ENCODE measurements at places on chromosomes 6 and 20.

DNA sequence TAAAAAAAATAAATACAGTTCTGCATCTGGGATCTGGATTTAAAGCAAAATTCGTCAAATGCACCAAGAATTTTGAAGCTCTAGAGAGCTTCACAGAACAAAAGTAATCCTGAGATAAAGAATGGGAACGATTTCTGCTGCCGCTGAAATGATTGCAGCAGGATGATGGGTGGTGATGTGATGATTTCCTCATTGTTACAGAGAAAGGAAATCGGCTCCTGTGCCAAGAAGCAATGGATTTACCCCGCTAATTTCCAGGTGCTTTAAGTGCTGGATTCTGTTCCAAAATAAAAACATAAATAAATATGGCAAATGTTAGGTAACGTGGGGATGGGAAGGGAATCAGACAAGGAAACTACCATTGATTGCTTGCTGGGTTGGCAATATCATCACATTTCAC is 1067.9 kb upstream of the MAP3K7 start:
- no peak for DNase-seq

GRCh38 chr20:47818996-47819609 is 33.8 kb upstream of the SULF2 start:
- DNase-seq: no peak

- peak; percentile 61 for DNase-seq
Observed at GRCh38 chr6:39923394-39923793, 10.9 kb downstream of the MOCS1 start.

GRCh38 chr6:27076116-27076515 is 171.4 kb upstream of the PRSS16 start:
- no peak for DNase-seq

DNA sequence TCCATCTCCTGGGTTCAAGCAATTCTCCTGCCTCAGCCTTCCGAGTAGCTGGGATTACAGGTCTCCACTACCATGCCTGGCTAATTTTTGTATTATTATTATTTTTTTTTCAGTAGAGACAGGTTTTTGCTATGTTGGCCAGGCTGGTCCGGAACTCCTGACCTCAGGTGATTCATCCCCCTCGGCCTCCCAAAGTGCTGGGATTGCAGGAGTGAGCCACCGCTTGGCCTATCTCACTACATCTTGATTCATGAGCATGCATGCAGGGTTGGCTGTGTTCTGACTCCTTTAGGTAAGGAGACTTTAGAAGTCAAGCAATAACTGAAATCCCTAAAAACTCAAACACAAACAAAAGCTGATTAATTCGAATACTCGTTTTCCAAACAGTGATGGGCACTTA is 80.9 kb downstream of the GJA1 start:
- DNase-seq: no peak

DNA sequence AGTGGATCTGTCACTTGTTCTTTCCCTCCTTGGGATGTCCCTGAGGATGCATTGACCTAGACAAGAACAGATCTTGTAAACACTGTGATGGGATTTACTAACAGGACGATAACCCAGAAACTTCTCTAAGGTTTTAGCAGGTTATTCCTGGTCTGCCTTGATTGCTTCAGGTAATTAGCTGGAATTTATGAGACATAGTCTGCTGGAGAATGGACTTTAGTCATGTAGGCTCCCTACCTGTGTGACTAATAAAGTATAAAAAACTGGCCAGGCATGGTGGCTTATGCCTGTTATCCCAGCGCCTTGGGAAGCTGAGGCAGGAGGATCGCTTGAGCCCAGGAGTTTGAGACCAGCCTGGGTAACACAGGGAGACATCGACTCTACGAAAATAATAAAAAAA is 96.1 kb downstream of the PAK5 start:
- no peak for DNase-seq

- no peak for DNase-seq
Observed at GRCh38 chr20:49399329-49399728, 83.1 kb downstream of the KCNB1 start.

GRCh38 chr20:58722877-58723627 is 30.5 kb downstream of the NPEPL1 start:
- DNase-seq: no peak

DNA sequence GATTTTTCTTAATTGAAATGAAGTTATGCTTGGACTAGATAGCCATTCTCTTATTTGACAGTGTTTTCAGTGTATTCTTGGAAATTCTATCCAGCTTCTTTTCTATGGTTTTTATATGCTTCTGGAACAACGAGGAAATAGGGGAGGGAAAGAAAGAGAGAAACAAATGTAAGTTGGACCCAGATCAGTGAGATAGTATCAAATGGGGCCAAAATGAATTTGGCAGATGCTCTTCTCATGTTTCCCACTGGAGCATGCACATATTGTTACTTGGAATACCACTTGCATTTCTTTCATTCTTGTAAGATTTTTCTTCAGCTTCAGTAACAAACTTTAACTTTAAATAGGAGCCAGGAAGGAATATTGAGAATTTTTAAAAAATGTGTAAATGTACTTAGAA is 312.3 kb downstream of the PRL start:
- DNase-seq: no peak

- no peak for DNase-seq
Observed at GRCh38 chr20:2163757-2164156, 62.1 kb downstream of the STK35 start.

- no peak for DNase-seq
Observed at GRCh38 chr20:58372806-58373205, 16.2 kb upstream of the VAPB start.

GRCh38 chr6:150720774-150721233 is 121.1 kb downstream of the PLEKHG1 start:
- no peak for DNase-seq

DNA sequence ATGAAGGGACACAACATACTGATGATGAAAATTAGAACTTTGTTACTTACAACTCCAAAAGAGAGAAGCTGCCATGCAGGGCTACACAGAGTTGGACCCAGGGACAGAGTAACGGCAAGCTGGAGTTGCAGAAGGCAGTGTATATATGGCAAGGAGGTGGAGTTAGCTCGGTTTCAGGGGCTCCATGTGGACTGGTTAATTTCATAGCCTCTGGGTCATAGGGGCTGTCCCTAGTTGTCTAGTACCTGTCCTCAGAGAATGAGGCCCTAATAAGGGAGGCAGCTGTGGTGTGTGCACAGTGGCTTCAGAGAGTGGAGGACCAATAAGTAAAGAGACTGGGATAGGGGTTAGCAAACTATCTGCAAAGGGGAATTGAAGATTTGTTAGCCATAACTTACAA is 7.9 kb upstream of the ZSCAN12 start:
- no peak for DNase-seq

DNA sequence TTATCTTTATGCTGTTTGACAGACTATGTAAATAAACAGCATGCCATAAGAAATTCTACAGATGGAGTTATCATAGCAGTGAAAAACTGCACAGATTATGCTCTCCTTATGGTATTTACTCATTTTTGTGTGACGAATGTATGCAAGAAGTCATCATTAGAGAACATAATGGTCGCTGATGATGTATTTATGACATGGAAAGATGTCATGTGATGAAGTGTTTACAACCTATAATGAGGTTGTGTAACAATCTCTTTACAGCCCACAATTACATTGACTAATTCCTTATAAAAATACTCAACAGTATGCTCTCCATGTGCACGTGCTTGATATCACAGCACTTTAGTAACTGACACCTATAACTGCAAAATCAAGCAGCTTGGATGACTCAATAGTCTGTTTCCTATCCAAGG is 192.4 kb downstream of the BMP2 start:
- DNase-seq: no peak

DNA sequence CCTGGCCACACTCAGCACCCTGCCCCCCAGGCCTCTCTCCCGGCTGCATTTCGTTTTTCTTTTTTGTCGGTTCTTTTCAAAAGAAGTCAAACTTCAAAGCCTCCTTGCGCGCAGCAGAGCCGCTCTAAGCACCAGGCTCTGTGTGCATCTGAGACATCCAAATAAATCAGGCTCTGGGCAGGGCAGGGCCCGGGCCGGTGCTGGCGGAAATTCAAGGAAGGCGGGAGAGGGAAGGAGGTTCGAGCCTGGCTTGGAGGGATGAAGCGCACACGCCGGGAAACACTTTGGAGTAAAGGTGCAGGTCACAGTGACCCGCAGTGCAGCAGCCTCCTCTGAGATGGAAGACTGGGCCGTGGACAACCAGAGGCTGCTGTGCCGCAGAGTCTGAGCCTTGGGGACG is 5.8 kb downstream of the GATA5 start:
- DNase-seq: no peak

- DNase-seq: no peak
Observed at GRCh38 chr6:83860359-83860755, 868 bp downstream of the CYB5R4 start.

DNA sequence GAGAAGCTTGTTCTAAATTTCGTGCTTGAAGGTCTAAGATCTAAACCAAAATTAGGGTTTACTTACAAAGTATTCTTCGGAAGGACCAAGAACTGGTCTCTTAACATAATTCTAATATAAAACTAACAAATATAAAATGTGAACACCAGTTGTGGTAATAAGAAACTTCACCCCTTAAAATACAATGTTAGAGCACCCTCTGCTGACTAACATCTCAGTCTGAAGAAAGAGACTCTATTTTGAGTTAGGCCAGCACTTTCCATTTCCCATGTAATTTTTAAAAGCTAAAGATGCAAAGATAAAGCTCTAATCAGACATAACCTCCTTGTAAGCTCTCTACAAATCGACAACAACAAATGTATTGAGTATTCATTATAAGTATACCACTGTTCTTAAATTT is 24.6 kb downstream of the ATG5 start:
- DNase-seq: no peak

DNA sequence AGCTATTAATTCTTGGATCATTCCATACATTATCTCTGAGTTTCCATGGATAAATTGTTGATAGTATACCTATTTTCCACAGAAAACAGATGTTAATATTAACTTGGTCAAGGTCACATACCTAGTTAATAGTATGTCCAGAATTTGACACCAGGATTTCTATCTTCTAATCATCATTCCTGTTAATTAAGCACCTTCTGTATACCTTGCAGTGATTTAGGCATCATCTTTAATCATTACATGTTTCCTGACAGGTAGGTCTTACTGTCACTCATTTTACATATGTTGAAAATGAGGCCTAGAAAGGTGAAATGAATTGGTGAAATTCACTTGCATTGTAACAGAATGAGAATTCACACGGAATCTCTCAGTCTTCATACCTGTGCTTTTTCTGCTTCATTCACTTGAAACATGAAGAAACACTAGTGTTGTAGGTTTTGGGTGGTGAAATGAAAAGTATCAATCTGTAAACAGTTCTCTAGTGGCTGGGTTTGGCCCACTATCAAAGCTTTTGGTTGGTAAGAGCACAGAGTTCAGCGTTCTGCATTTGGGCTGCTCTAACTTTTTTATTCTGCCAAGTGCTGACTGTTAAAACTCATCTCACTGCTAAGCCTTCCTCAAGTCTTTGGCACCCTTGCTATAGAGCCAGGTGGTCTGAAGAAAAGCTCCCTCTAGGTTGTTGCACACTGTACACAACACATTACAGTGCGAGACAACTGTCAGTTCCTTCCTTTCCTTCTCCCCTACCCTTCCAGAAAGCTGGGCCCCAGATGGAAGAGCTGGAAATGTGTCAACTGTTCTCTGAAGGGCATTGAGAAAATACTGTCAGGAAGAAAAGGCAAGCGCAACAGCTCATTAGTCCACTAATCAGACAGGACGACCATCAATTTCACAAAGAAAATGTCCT is 57.8 kb upstream of the C20orf144 start:
- DNase-seq: no peak

DNA sequence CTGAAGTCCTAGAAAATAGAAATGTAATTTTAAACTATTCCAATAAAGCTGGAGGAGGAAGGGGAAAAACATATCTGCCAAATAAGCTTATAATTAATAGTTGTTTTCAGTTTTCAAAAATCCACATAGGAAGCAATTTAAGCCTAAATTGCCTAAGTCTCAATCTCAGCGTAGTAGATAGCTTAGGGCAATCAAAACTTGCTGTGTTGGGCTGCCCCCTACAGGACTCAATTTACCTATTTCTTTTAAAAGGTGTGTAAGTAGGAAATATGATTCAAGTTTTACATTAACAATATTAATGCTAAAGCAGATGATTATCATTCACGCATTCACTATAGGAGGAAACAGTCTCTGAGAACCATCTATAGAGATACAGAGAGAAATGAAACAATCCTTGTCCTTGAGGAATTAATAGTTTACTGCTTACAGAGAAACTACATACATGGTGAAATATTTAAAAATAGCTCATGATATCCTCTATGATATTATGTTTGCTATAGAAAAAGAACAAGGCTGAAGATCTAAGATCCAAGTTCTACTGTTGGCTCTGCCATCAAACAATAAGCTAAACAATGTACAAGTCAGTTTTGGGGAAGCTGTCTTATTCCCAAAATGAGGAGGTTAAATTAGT is 102.1 kb downstream of the ATG5 start:
- no peak for DNase-seq

GRCh38 chr6:44230034-44230675 is 6.8 kb downstream of the SLC29A1 start:
- DNase-seq: peak; percentile 28

- no peak for DNase-seq
Observed at GRCh38 chr6:52595796-52596130, 18.9 kb upstream of the TRAM2 start.

- DNase-seq: no peak
Observed at GRCh38 chr20:50193199-50193835, 2.7 kb downstream of the CEBPB start.

GRCh38 chr6:19327241-19327640 is 509.9 kb upstream of the ID4 start:
- DNase-seq: no peak

DNA sequence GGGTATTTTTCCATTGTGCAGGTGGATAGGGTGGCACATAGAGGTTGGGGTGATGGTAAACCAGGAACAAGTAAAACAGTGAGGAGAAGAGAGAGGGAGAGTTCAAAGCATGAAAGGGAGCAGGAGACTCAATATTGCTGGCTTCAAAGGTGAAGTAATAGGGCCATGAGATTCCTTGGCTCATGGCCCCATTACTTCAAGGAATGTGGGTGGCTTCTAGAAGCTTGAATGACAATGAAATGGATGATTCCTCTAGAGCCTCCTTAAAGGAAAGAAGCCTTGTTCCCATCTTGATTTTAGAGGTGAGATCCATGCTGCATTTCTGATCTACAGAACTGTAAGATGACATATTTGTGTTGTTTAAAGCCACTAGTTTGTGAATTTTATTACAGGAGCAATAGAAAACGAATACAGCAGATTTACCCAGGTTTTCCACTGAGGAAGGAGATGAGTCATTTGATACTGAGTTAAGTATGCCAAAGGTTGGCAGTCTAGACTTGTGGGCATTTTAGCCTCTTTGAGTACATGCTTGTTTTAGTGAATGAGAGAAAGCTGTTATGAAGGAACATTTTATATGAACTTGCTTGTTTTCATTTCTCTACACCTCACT is 110.4 kb downstream of the PLCB4 start:
- DNase-seq: no peak

DNA sequence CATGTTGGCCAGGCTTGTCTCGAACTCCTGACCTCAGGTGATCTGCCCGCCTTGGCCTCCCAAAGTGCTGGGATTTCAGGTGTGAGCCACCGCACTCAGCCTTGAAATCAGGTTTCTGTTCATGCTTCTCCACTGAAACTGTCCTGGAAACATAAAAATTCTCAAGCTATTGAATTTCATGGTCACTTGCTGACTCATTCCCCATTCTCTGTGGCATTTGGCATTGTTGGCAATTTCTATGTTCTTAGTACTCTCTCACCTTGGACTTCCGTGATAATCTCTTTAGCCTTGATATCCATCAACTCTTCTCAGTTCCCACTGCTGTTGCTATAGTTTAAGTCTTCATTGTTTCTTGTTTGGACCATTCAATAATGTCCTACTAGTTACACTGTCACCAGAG is 6.2 kb downstream of the SEL1L2 start:
- no peak for DNase-seq

GRCh38 chr20:52614051-52614863 is 357.9 kb upstream of the TSHZ2 start:
- no peak for DNase-seq
